ENCODE measurements at places on chromosomes 5 and 9. TPM values are rescaled to one million over a fixed set of nuclear protein-coding genes. Genes with fewer than 3 reads are reported as not detected.

The FGF1 gene
- under 0.01 TPM for total RNA-seq

The KDM4C gene
- total RNA-seq = 19.2 TPM

The SPATA31A3 gene
- not detected for total RNA-seq

The CDC25C gene
- total RNA-seq = 0.79 TPM

The PAEP gene
- not detected for total RNA-seq

The DPP7 gene
- total RNA-seq = 63.2 TPM

The IL5 gene
- not detected for total RNA-seq

The CD274 gene
- 4.4 TPM for total RNA-seq

The CYLC2 gene
- total RNA-seq = not detected

The SPINK7 gene
- not detected for total RNA-seq

The GABRA6 gene
- total RNA-seq = under 0.01 TPM

The DNAJC18 gene
- total RNA-seq = 6.5 TPM

The DNAJC25 gene
- total RNA-seq = 3.6 TPM

The FUT7 gene
- total RNA-seq = not detected

The MSX2 gene
- not detected for total RNA-seq

The PCDHGB2 gene
- total RNA-seq = 1.3 TPM

The PAPPA gene
- total RNA-seq = 0.44 TPM

The PCDHA6 gene
- total RNA-seq = 0.20 TPM

The LCN6 gene
- total RNA-seq = not detected

The TMEM215 gene
- total RNA-seq = not detected

The BBLN gene
- total RNA-seq = 48.2 TPM

The RNF183 gene
- not detected for total RNA-seq

The ANKRD34B gene
- total RNA-seq = not detected

The ADAMTS6 gene
- total RNA-seq = 52.2 TPM

The MPDZ gene
- total RNA-seq = 55.8 TPM

The PCDH12 gene
- total RNA-seq = 22.2 TPM

The NXNL2 gene
- total RNA-seq = 0.79 TPM

The GFPT2 gene
- total RNA-seq = 0.79 TPM

The TMEM252 gene
- not detected for total RNA-seq

The SHOC1 gene
- total RNA-seq = not detected

The PBX3 gene
- total RNA-seq = 5.4 TPM

The PCDHGB7 gene
- total RNA-seq = 4.1 TPM
